ENCODE measurements at places on chromosomes 13 and 19. TPM values are rescaled to one million over a fixed set of nuclear protein-coding genes. Genes with fewer than 3 reads are reported as not detected.

DNA sequence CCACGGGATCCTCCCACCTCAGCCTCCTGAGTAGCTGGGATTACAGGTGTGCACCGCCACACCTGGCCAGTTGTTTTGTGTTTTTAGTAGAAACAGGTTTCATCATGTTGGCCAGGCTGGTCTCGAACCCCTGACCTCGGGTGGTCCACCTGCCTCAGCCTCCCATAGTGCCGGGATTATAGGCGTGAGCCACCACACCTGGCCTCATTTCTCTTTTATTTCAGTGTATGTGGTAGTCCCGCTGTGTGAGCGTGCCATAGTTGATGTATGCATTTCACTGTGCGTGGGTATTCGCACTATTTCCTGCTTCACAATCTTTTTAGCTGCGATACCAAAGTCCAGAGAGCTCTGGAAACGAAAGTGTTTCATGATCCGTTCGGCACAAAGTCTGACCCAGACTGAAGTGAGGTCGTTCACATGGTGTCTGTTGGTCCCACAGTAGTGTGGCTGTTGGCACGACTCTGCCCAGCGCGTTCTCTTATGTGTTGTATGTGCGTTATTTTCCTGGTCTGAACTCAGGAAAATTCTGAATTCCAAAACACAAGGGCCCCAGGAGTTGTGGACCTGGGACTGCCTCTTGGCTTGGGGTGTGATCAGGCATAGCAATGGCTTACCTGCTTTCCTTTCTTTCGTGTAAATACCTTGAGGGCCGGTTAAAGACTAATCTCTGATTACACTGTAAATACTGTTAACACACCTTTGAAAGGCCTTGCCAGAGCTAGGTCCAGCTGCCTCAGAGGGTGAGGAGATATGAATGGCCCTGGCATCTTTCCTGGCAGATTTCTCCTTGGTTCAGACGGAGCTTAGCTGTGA lies 8.6 kb downstream of the EPN1 start:
- no peak for DNase-seq

DNA sequence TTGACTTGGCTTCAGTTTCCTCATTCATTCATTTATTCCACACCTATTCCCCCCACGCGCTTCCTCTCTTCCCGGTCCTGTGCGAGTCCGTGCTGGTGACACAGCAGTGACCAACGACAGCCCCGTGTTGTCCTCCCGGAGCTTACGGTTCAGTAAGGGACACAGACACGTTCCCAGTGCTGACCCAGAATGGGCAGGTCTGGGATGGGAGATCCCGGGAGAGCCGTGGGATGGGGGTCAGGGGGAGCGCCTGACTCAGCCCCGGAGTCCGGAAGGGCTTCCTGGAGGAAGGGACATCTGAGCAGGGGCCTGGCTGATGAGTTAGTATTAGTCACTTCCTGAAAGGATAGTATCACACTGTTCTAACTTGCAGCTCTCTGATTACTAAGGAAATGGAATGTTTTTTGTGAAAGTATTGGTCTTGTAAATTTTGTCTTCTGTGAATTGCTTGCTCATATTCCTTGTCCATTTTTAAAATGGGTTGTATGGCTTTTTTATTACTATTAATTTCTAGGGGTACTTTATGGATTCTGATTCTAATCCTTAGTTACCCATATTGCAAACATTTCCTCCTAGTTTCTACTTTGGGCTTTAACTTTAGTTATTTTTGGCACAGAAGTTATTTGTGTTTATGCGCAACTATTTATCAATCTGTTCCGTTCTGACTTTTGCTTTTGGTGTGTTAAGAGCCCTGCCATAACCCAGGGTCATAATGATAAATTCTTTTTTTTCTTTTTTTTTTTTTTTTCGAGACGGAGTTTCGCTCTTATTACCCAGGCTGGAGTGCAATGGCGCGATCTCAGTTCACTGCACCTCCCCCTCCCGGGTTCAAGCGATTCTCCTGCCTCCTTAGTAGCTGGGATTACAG lies 708 bp upstream of the ERCC1 start:
- peak; percentile 64 for DNase-seq

DNA sequence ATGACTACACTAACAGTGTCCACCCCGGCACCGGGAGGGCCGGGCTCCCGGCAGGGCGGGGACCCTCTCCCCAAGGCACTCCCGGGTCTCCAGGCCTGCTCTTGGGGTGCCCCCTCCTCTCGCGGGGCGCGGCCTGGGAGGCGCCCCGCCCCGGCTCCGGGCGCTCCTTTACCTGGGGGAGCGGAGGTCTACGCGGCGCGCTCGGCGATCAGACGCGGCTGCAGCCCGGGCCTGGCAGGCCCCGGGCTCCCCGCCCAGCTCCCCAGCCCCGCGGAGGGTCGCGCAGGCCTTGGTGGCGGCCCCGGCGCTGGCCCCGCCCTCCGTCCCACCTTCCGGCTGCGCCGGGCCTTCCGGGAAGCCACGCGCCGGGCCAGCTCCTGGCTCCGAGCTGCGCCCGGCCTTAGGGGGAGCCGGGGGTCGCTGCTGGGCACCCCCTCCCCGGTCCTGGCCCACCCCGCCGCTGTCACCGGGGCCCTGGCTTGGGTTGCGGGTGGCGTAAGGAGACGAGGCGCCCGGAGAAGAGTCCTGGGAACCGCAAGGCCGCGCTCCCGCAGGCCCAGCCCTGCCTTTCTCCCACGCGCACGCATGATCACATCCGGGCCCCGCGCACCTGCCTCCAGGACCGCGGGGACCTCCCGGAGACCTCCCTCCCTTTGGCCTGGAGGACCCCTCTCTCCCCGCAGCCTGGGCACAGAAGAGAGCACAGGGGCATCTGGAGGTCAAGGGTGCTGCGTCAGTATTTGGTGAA lies at the start of gene C19orf12:
TSS of gene C19orf12 (minus strand) at position 309 of the 748 bp plus-strand sequence. CDS start 6,848 bp downstream, outside the sequence.
- DNase-seq: peak; percentile 83

ARL11 gene
- 1.1 TPM for total RNA-seq

Measured in activated naive CD8-positive, alpha-beta T cell treated with anti-CD3 and anti-CD28 coated beads for 36 hours (primary cell).